SJCRH30 (cell line): ENCODE measurements at places on chromosomes 1 and 21. TPM values are rescaled to one million over a fixed set of nuclear protein-coding genes. Genes with fewer than 3 reads are reported as not detected.

The MMEL1 gene
- not detected in 2 replicates for total RNA-seq

The TRIM67 gene
- total RNA-seq, result not detected in 2 replicates

The IFI44 gene
- 6.5 and 11.7 TPM in 2 replicates for total RNA-seq

The ACP6 gene
- 1.6 and 1.8 TPM in 2 replicates for total RNA-seq

The PLXNA2 gene
- total RNA-seq, result 26.2 and 34.8 TPM in 2 replicates

The HTR1D gene
- total RNA-seq, result not detected in 2 replicates

The C1orf74 gene
- 5.4 and 6.0 TPM in 2 replicates for total RNA-seq

The ANKRD65 gene
- 6.1 and 6.2 TPM in 2 replicates for total RNA-seq

The OR2T33 gene
- total RNA-seq, result not detected in 2 replicates

The PRR9 gene
- not detected in 2 replicates for total RNA-seq

The TMCO2 gene
- total RNA-seq, result not detected in 2 replicates

The TPTE gene
- total RNA-seq, result 0.28 and 0.38 TPM in 2 replicates

The DIRAS3 gene
- 0.41 and 0.42 TPM in 2 replicates for total RNA-seq

The UTS2 gene
- not detected in 2 replicates for total RNA-seq

The CHRM3 gene
- 0.47 and 0.63 TPM in 2 replicates for total RNA-seq

The KDM5B gene
- total RNA-seq, result 33.7 and 37.0 TPM in 2 replicates

The FCAMR gene
- not detected in 2 replicates for total RNA-seq

The UBE2U gene
- total RNA-seq, result not detected in 2 replicates

The FCGR3A gene
- total RNA-seq, result not detected in 2 replicates

The LCE2A gene
- total RNA-seq, result not detected in 2 replicates

The BRDT gene
- not detected in 2 replicates for total RNA-seq
